ENCODE measurements at places on chromosomes 2 and 18.

GRCh38 chr2:138276339-138276738 lies 225.2 kb upstream of the SPOPL start:
- no peak for DNase-seq

- no peak for DNase-seq
Measured at GRCh38 chr2:144942516-144943256, 422.8 kb upstream of the ZEB2 start.

DNA sequence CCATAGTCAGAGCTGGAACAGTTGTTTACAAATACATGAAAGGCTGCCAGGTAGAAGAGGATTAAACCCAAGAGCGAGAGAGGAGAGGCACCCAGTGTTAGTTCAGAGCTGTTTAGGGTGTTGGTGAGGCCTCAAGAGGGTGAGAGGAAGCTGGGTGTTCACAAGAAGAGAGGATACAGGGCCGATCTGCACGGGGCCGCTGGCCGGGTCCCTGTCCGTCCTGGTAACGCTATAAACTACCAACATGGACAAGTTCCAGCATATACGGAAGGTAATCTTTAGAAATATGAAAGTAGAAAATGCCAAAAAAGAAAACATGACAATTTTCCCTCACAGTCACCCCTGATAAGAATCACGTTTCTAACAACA lies 109.7 kb downstream of the TMEM18 start:
- no peak for DNase-seq

GRCh38 chr2:73008766-73009135 lies 62.8 kb downstream of the SFXN5 start:
- DNase-seq = no peak

GRCh38 chr2:127695491-127696472 lies 5.5 kb upstream of the SFT2D3 start:
- DNase-seq = peak; percentile 48

DNA sequence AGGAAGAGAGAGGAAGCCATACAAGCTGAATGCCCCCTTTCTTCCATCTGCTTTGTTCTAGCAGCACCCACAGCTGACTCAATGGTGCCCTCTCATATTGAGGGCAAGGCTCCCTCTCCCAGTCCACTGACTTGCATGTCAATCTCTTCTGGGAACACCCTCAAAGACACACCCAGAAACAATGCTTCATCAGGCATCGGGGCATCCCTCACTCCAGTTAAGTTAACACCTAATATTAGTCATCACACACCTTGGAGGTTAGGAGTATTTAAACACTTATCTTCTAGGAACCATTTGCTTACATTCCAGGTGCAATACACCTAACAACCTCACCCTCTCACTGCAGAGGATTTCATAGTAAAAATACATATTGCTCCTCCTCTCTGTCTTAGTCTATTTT lies 993.5 kb upstream of the DDX18 start:
- no peak for DNase-seq

GRCh38 chr2:96414161-96414710 lies 78.7 kb downstream of the NCAPH start:
- no peak for DNase-seq

GRCh38 chr2:6921321-6921922 lies 4.2 kb downstream of the RNF144A start:
- DNase-seq = no peak

DNA sequence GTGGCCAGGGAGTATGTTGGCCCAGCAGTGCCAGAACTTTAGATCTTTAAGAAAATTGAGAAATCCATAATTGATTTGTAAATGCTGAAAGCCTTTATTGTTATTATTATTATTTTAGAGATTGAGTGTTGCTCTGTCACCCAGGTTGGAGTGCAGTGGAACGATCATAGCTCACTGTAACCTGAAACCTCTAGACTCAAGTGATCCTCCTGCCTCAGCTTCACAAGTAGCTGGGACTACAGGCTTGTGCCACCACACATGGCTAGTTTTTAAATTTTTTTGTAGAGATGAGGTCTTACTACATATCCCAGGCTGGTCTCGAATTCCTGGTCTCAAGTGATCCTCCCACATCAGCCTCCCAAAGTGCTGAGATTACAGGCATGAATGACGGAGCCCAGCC lies 143.2 kb upstream of the CCDC68 start:
- no peak for DNase-seq

DNA sequence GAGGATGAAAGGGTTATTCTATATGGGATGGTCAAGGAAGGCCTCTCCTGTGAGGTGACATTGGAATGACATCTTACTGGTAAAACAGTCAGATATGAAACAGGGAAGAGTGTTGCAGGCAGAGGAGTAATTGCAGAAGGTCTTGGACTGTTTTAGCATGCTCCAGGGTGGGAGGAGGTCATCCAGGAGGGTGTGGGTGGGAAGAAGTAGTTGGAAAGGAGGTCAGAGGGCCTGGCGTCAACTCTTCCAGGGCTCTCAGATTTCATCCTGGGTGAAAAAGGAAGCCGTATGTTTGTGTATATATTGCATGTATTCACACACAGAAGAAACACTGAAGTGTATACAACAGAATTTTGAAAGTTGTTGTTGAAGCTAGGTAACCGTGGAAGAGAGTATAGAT lies 48.2 kb downstream of the ATP9B start:
- DNase-seq = peak; percentile 22

DNA sequence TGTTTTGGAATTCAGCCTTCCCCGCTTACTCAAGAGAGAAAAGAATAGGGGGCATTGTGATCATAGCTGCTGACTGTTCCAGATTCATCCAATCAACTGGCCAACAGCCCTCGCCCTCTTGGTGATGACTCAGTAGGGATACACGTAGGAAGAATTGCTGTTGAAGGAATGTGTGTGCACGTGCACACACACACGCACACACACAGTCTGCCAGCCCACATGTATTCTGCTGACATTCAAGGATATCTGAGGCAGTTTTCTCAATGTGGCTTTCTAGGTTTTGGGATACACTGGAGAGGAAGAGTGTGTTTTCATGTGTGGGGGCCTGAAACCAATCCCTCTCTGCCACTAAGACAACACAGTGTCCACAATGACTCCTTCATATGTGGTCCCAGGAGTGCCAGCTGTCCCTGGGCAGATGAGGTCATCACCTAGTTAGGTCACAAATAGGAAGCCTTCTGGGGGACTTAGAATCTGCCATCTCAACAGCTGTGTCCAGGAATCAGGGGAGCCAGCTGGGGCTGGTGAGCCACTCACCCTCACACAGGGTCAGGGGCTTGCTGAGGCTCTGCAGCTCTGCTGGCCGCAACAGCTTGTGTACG lies 352.6 kb downstream of the SS18 start:
- peak; percentile 90 for DNase-seq

DNA sequence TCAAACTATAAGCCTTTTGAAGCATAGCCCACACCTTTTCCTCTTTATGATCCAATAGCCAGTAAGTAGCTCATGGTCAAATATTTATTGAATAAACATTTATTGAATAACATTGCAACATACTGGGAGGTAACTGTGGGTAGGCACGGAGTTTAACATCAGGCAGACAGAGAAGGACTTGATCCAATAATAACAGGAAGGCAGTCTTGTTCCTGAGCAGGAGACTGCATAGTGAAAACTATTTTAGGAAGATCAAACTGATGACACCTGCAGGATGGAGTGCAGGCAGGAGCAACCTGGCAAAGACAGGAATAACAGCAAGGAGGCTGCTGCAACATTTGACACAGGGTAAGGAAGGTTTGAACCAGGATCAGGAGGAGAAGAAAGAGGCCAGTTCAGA lies 3.1 kb upstream of the DCTN1 start:
- DNase-seq = no peak

- no peak for DNase-seq
Measured at GRCh38 chr18:45760462-45761036, 36.6 kb downstream of the SLC14A1 start.

DNA sequence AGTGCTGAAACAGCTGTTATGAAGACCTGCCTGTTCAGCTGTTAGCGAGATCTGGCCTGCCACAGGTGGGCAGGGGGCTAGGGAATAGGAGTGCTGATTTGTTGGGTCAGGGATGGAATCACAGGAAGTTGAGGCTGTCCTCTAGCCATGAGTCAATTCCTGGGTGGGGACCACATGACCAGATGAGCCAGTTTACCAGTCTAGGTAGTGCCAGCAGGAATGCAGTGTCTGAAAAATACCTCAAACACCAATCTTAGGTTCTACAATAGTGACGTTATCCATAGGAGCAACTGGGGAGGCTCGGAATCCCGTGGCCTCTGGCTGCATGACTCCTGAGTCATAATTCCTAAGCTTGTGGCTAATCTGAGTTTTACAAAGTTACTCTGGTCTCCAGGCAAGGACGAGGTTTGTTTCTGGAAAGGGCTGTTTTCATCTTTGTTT lies 44.9 kb downstream of the DYSF start:
- no peak for DNase-seq

- no peak for DNase-seq
Measured at GRCh38 chr2:47189635-47190034, 34.5 kb upstream of the STPG4 start.

GRCh38 chr2:191015239-191015638 lies 1.3 kb upstream of the STAT1 start:
- no peak for DNase-seq

- DNase-seq = no peak
Measured at GRCh38 chr2:140023291-140023690, 1243.1 kb upstream of the NXPH2 start.

GRCh38 chr2:238502088-238502810 lies 75.5 kb downstream of the ASB1 start:
- no peak for DNase-seq

- DNase-seq = peak; percentile 36
Measured at GRCh38 chr18:35581898-35582641, 530 bp downstream of the GALNT1 start.

GRCh38 chr18:13501543-13501887 lies 224.8 kb downstream of the FAM210A start:
- DNase-seq = no peak
